Stimulated activated naive CD4-positive, alpha-beta T cell treated with Interleukin-2 at 50 U/mL for 16 hours (primary cell): ENCODE measurements at places on chromosomes 2 and 18.

GRCh38 chr2:149738767-149739166 lies 151.2 kb upstream of the MMADHC start:
- no peak for DNase-seq

DNA sequence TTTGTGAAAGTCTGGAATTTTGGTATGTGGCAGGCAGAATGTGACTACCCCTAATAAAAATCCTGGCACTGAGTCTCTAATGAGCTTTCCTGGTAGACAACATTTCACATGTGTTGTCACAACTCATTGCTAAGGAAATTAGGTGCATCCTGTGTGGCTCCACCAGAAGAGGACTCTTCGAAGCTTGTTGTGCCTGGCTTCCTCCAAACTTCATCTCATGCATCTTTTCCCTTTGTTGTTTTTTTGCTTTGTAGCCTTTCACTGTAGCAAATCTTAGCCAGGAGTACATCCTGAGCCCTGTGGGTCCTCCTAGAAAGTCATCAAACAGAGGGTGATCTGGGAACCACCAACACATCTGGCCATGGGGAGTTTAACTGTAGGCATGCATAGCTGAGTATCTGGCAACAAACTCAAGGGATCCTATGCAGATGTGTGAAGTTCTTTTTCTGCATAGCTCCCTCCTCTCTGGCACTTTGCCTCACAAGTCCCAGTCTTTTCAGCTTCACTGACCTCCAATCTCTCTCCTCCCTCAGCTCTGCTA lies 42.1 kb upstream of the SERTAD2 start:
- no peak for DNase-seq

DNA sequence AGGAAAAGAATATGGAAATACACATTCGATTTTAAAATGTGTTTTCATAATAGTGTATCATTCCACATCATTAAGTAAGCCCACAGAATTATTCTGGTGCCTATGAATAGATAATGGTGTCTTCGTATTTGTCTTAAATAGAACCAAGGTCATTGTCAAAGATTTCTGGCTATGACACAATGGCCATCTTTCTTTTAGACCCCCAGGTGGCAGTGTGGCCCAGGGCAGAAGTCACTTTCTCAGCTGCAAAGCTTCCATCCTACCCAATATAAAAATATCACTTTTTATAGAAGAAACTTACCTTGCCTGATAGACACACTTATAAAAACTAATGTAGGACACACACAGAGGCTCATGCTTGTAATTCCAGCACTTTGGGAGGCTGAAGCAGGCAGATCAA lies 57.5 kb downstream of the ZRANB3 start:
- DNase-seq: no peak

DNA sequence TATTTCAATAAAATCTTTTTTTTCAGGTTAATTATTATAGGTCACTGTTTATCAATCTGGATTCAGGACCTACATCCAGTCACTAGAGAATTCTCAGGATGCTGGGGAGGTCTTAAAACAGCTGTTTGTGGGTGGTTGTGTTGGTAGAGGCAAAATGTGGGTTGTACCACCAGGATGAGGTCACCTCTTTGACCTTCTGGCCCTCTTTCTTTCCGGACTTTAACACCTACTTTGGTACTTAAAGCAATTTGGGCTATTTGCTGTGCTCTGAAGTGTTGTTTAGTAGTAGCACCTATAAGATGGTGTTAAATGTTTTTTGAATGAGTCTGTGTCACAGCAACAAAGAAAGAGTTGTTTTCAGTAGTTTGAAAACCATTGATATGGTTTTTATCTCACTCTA lies 14.6 kb downstream of the EML4 start:
- no peak for DNase-seq

DNA sequence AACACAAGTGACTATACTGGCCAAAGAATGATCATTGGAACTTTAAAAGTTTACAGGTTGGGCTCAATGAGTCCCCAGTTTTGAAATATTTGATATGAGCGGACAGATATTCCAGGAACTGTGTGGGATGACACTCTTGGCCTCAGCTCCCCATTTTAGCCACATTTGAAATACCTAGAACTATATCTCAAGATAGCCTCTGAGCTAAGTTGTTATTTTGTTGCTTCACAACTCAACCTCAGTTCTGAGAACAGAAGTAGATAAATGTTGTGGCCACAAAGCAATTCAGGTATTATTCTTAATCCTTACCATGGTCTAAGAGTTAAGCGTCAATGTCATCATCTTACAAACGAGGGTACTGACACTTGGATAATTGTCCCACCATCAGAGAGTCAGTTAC lies 172.2 kb upstream of the SETBP1 start:
- no peak for DNase-seq

- DNase-seq: no peak
These were observed 168.3 kb downstream of the PRPF40A start for GRCh38 chr2:152548996-152549395.

DNA sequence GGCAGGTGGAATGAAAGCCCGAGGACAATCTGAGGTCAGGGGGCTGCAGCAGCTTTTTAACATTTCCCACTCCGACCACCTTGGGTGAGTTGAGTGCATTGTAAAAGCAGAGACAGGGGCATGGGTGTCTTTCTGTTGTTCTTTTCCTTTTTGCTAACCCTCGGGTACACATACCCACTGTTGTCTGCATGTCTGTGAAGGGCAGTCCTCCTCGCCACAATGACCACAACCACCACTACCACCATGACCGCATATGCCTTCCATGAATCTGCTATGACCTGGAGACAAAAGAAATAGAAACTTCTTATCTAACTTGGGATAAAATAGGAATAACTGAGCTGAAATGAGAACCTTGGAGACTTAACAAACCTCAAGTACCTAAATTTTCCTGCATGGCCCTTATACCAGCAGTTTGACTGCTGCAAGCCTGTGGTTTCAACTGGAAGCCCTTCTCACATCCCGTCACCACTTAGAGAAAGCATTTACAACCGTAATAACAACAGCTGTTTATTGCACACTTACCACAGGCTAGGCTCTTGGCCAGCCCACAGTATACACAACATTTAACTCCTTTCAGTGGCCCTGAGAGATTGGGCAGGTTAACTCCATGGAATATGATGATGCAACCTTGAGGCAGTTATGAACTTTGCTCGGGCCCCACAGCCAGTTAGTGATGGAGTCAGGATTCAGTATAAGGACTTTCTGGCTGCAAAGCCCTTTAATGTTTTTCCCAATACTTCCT lies 80.3 kb downstream of the GYPC start:
- no peak for DNase-seq

DNA sequence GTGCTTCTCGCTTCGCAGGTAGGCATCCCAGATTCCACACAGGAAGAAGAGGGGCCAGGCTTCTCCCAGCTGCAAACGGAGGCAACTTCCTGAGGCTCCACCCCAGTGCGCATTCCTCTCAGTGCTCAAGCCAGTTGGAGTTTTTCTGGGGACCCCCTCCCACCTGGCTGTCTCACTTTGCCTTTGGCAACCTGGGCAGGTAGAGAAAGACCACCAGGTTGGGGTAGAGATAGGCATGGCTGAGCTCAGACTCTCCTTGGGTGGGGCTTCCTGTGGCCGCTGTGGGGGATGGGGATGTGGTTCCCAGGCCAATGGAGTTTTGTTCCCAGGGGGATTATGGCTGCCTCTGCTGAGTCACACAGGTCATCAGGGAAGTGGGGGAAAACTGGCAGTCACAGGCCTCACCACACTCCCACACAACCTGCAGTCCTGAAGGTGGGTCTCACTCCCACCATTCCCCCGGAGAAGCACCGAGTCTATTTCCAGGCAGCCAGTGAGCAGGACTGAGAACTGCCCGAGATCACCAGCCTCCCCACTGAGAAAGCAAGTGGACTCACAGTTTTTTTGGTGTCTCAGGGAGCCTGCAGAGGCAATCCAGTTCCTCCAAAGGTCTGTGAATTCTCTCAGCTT lies 38.1 kb downstream of the SLC39A10 start:
- no peak for DNase-seq

DNA sequence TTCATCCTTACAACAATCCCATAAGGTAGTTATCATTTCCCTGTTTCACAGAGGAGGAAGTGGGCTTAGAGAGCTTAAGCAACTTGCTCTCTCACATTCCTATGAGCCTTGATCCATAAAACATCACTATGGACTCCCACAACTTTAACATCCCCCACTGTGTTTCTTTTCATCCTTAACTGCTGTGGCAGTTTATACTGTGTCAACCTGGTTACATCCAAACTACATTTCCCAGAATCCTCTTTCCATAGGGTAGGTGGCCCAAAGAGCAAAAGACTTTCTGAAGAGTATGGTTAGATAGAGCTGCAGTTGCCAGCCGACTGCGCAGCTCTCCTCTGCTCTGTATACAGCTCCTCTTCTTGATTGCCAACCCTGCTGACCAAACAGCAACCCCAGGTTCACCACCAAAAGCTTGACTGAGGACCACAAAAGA lies 22.5 kb downstream of the MAP3K2 start:
- no peak for DNase-seq

- DNase-seq: no peak
These were observed 117.0 kb downstream of the MGAT5 start for GRCh38 chr2:134370655-134371445.

DNA sequence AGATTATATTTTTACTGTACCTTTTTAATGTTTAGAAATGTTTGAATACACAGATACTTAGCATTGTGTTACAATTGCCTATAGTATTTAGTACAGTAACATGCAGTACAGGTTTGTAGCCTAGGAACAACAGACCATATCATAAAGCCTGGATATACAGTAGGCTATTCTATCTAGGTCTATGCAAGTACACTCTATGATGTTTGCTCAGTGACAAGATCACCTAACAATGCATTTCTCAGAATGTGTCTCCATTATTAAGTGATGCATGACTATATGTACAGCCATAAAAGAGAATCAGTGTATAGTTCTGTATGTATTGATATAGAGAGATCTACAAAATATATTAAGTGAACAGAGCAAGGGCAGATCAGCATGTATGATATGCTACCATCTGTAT lies 616.4 kb downstream of the XIRP2 start:
- DNase-seq: no peak

- no peak for DNase-seq
These were observed 40.8 kb downstream of the CHN1 start for GRCh38 chr2:174964404-174964803.

DNA sequence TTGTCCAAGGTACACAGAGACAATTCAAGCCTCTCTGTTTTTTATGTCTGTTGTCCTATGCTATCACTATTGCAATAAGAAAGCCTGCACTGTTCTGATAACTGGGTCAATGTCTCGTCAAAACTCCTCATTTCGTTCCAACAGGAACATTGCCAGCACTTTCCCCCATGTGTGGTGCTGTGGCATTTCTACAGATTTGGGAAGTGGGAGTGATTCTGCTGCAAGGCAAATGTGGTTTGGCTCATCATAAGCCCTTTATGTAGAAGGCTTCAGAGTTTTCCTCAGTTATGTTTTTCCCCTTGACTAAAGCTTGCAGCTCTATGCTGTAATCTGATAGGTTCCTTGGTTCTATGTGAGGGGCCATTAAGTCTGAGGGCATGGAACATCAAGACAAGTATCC lies 324.1 kb upstream of the TCF4 start:
- no peak for DNase-seq

- DNase-seq: no peak
These were observed 83.0 kb downstream of the CCDC138 start for GRCh38 chr2:108869542-108869941.

DNA sequence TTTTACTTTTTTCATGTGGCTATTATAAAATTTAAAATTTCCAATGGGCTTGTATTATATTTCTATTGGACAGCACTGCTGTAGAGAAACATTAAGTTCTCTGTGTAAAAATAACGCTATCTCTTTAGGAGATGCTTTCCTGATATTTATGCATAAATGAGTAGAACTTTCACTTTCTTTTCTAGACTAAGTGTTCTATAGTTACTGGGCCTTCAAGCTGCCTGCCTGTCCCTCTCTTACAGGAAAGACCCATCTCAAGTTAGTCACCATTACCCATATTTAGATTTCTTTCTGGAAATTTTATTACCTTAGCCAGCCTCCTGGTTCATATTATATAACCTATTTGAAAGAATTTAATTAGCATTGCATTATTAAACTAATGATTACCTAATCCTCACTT lies 4.8 kb downstream of the ITGA4 start:
- no peak for DNase-seq

GRCh38 chr2:28360718-28361293 lies 31.9 kb upstream of the FOSL2 start:
- DNase-seq: no peak

DNA sequence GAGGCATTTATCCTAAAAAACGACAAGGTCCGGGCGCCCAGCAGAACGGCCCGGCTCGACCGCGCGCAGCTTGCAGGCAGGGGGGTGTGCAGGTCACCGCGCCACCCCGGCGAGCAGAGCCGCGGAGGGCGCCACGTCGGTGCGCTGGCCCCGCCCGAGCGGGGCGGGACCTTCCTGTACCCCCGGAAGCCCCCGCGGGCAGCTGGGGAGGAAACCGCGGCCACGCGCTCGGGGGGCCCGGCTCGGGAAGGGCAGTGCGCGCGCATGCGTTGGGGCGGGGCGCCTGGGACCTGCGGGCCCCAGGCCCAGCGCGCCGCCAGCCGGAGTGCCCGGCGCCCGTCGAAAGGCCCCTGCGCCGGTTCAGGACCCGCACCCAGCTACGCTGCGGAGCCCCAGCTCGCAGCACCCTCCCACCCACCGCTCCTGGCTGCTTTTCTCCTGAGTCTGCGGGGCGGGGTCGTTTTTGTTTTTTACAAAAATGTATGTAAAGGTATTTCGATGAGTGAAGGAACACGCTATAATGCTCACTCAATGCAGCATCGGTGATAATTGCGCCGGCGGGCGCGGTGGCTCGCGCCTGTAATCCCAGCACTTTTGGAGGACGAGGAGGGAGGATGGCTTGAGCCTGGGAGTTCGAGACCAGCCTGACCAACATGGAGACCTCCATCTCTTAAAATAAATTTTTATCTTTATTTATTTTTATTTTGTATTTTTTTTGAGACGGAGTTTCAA lies 47.7 kb upstream of the POMC start:
- peak; percentile 75 for DNase-seq
